Stimulated activated CD4-positive, alpha-beta T cell treated with anti-CD3 and anti-CD28 coated beads, Interleukin-2, amount 100 ng/mL, for 48 hours (primary cell): ENCODE measurements at places on chromosomes 3 and 15.

DNA sequence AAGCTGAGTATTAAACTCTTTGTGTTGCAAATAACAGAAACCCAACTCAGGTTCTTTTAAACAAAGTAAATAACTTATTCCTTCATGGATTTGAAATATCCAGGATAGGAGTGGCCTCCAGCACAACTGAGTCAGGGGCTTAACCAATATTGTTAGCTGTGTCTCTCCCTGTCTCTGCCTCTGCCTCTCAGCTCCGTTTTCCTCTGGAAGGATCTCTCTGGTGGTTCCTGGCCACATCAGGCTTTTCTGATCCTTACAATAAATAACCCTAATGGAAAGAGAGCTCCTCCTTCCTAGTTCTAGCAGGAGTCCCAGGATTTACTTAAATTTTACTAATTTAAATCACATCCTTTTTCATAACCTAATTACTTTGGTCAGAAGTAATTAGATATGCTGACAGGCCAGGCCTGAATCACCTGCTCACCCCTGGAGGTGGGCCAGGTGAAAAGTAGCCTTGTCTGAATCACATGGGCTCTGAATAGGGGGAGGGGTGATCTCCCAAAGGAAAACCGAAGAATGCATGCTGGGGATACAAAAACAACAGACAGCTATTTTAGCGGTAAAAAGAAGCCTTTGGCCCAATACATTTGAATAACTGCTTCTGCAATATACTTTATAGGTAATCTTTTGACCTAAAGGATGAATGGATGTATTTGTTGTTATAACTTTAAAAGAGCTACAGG, 75.4 kb downstream of the REC114 start:
- DNase-seq, result no peak

DNA sequence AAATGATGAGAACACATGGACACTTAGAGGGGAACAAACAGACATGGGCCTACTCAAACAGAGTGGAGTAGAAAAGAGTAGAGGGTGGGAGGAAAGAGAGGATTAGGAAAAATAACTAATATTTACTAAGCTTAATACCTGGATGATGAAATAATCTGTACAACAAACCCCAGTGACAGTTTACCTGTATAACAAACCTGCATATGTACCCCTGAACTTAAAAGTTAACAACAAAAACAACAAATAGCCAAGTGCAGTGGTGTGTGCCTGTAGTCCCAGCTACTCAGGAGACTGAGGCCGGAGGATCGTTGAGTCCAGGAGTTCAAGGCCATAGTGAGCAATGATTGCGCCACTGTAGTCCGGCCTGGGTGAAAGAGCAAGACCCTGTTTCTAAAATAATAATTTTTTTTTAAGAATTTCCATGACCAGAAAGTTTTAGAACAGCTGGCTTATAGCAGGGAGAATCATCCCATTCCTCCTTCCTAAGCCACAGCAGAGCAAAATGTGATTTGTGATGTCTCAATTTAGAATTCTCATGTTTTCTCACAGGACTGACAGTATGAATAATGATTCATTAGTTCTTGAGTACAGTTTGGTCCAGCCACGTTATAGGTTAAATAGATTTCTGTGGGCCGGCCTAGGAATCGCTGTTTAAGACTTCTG, 150.0 kb downstream of the ZNF609 start:
- DNase-seq, result no peak

DNA sequence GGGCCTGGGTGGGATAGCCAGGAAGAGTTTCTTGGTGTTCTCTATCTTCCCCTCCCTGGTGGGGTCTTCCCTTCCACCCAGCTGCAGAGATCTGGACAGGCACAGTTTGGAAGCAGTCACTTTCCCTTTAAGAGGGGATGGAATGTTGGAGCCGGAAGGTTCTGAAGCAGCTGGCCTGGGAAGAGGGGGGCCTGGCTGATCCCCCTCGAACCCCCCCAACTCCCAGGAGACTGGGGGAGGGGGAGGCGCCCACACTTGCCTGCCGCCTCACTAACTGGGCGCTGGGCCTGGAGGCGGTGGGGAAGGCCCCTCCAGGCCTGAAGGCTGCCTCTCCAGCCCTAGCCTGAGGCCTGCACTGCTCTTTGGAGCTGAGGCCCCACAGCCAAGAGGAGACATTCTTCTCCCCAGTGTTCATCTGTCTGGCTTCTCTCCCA, 1.4 kb downstream of the DVL3 start:
- DNase-seq, result no peak

DNA sequence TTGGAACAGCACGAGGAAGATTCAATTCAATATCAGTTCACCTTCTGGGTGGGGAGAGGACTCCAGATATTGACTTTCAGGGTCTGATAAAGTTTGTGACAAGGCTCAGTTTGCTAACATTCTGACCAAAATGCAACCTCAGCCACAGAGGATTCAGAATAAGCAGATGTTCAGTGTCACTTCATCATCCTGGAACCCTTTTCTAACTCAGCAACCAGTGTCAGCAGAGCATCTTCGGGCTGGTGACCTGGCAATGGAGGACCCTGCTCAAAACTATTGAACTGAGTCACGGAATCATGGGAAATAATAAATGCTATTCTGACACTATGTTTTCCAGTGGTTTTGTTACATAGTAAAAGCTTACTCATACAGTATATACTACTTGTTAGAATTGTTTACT, 433.4 kb upstream of the CFAP20DC start:
- no peak for DNase-seq

GRCh38 chr3:32282578-32283154, 44.2 kb downstream of the CMTM8 start:
- DNase-seq, result no peak

DNA sequence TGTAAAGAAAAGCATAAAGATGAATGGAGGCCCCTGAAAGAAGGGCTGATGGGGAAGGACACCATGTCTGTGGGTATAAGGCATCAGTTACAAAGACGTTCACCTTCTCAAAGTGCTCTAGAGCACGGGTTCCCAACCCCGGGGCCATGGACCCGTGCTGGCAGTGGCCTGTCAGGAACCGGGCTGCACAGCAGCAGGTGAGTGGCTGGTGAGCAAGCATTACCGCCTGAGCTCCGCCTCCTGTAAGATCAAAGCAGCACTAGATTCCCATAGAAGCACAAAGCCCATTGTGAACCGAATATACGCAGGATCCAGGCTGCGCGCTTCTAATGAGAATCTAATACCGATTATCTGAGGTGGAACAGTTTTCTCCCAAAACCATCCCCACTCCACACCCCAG, 25.7 kb downstream of the MYO1E start:
- DNase-seq, result no peak

GRCh38 chr3:140406655-140407054, 271.2 kb upstream of the TRIM42 start:
- DNase-seq, result no peak

DNA sequence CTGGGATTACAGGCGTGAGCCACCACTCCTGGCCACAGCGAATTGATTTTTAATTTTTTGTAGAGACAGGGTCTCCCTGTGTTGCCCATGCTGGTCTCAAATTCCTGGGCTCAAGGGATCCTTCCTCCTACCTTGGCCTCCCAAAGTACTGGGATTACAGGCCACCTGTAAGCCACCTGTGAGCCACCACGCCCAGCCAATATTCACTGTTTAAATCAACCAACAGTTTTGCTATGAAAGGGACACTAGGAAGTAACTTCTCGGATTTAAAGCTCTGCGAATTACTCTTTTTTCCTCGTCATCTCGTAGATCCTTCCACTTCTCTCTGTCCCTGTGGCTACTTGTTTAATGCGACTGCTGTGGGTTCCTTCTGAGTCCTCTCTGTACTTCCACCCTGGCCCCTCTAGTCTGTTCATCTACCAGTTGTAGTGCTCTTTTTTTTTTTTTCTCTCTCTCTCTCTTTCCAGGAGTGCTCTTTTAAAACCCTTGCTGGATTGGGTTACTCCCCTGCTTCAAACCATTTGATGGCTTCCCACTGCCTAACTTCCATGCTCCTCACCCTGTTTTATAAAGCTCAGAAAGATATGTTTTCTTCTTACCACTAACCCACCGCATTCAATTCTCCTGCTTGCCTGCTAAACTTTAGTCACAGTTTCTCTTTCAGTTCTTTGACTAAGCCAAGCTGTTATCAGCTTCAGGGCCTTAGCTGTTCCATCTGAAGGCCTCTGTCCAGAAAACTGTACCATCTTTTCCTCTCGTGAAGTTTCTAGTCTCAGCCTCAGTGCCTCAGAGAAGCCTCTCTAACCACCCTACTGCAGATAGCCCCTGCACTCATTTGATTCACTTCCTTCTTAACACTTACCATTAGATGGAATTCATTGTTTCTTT, 12.4 kb downstream of the RTF1 start:
- no peak for DNase-seq

DNA sequence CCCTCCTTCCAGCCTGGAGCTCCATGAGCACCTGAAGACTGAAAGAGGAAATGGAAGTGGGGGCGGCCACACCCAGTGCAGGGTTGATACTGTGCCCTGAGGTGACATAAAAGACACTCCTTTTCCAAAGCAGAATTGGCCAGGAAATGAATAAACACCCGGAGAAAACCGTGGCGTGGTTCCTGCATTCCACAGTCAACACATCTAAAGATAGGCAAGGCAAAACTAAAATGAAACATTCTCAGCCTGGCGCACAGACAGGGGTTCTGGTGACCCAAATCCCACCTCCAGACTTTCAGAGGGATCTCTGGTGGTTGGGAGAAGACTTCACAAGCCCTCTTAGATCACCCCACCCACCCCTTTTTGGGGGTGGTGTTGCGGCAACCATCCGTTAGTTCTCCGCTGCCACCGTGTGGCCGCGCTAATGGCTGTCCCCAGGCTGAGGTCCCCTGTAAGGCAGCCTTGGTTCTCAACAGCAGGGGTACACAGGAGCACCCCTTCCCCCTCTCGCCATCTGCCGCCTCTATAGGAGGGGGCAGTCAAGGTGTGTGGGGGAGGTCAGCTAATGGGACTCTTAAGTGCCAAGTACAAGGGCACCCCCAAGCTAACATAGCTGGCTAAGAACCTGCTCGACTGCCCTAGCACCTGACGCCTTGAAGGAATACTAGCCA, 2.5 kb upstream of the MST1R start:
- DNase-seq, result peak; percentile 42

GRCh38 chr15:57305009-57305408, 71.3 kb upstream of the CGNL1 start:
- DNase-seq, result no peak

DNA sequence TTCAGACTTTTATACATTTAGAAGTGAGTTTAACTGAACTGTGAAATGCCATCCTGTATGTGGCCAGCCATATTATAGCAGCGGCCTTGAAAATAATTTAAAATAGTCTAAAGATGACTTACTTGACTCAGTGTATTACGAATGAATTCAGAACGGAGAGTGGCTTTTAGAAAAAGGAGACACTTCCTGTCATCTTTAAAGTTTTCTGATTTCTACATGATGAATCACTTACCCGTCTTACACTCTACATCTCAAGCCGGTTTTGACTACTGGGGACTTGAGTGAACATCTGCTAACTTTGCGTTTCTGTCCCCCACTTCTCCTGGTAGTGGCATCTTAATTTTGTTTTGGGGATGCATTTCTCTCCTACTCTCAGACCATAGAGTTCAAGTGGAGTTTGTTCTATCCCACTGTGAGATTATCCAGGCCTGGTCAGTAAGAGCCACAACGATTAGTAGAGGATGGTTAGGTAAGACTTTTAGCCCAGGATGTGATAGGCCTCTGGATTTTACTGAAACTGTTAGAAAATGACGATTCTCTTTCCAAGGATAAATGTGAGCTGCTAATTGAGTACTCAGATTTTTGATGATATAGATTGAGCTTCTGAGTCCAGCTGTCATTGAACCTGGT, 175.4 kb upstream of the CADPS start:
- no peak for DNase-seq

DNA sequence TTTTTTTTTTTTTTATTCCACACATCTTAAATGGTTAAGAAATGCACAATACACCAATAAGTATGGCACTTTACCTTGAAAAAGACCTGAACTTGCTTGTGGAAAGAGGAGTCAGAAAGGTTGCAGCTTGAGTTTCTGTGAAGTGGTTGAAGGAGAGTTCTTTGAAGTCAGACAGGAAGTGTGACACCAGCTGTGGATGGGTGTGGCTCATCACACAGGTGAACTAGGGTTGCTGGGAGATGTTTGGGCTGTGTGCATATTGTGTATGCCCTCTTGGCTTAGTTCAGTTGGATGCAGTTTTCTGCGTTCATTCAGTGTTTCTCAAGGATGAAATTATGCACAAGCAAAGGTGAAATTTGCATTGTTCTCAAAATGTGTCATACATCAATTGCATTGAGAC, 6.3 kb downstream of the AEN start:
- DNase-seq, result no peak

- no peak for DNase-seq
These were observed 29.0 kb downstream of the POMGNT2 start for GRCh38 chr3:43076857-43077256.

DNA sequence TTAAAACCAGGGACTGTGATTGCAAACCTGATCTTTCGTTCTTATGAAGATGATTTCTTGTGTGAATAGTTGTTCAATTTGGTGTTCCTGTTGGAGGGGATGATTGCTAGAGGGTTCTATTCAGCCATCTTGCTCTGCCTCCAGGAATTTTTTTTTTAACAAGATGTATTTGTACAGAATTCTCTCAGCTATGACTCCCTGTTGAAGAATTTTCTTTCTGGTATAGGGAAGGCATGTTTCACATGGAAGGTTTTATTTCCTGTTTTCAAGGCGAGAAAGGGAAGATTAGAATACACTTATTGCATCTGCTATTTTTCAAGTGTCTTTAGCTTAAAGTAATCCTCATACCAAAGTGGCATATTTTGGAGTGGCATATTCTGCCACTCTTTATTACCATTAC, 5.6 kb upstream of the LRRC34 start:
- no peak for DNase-seq

GRCh38 chr15:70246623-70247220, 149.0 kb upstream of the TLE3 start:
- DNase-seq, result no peak

DNA sequence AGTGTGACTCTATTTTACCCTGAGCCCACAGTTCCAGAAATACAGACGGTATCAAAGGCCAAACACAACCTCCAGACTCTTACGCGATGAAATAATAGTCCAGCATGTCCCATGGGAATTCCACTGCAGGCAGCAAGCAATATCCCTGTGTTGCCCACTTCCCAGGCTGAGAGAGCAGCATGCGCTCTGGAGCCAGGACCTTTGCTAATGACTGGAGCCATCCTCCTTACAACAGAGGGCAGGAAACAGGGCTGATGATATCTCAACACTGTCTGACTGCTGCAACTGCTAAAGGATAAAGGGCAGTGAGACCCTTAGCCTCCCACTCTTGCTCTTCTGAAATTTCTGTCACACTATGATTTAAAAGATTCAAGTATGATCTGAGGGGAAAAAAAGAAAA, 34.8 kb downstream of the MCF2L2 start:
- no peak for DNase-seq

- DNase-seq, result no peak
These were observed 2.7 kb downstream of the MTFMT start for GRCh38 chr15:65026756-65027155.
